ENCODE measurements at places on chromosomes 11 and 22.

- no peak for DNase-seq
Observed at GRCh38 chr11:117220568-117220967, 11.3 kb downstream of the PCSK7 start.

GRCh38 chr22:37169947-37170688 is 17.9 kb downstream of the C1QTNF6 start:
- DNase-seq: no peak

DNA sequence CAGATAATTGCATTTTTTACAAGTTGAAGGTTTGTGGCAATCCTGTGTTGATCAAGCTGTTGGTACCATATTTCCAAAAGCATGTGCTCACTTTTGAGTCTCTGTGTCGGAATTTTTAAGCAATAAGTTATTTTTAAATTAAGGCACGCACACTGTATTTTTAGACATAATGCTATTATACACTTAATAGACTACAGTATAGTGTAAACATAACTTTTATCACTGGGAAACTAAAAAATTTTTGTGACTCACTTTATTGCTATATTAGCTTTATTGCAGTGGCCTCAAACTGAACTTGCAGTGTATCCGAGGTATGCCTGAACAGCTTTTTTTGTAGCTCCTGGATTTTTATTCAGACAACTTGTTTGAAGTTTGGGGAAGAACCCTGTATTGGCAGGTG is 31.3 kb upstream of the RRM1 start:
- no peak for DNase-seq

DNA sequence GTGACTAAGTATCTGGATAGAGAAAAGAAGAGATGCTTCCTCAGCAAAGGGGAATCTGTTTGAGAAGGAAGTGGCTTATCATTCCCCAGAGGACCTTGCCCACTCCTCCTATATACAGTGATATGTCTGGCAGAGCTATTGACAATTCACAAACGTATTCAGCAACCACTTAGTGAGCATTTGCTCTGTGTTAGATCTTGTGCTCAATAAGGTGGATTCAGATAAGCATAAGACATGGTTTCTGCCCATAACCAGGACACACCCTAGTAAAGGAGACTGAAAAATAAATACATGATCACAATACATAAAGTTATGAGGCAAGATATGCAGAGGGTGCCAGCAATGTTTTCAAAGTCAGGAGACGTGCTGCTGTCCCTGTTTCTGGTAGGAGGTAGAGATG is 1.4 kb downstream of the TMEM9B start:
- DNase-seq: no peak

DNA sequence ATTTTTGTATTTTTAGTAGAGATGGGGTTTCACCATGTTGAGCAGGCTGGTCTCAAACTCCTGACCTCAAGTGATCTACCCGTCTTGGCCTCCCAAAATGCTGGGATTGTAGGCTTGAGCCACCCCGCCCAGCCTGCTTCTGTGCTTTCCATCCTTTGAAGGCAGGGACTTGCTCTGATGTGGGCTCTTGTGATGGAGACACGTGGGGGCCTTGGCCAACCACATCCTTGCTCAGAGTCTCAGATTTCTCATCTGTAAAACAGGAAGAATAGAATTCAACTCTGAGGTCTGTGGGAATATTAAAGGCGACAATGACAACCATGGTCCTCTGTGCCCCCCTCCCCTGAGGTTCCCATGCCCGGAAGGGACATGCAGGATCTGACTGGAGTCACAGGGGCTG is 3.8 kb upstream of the GGA1 start:
- no peak for DNase-seq

- no peak for DNase-seq
Observed at GRCh38 chr11:6992026-6992425, 28.1 kb downstream of the ZNF214 start.
